D341Med (cell line): ENCODE measurements at places on chromosomes 7 and 10.
A peak's percentile ranks its signal among the peaks of the same experiment; 100 is the strongest.

- no peak for DNase-seq
Measured at GRCh38 chr10:92787557-92788152, 60.7 kb upstream of the EXOC6 start.

DNA sequence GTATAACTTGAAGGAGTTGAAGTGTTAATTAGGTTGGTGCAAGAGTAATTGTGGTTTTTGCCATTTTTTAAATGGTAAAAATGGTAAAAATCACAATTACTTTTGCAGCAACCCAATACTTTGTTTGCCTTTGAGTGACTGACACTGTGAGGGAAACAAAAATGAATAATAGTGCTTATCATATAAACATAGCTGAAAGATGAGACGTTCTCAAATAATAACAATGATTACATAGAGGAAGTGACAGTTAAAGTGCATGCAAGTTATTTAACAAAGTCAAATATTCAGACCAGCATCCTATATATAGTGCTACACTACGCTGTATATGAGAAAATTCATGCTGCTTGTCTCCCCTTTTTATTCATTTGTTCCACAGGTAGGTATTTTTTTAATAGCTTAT lies 4.7 kb upstream of the HBP1 start:
- DNase-seq = no peak

GRCh38 chr10:124802313-124802675 lies 675 bp downstream of the ABRAXAS2 start:
- DNase-seq = no peak

GRCh38 chr7:143878884-143879283 lies 23.1 kb downstream of the TCAF1 start:
- DNase-seq = peak; percentile 83

GRCh38 chr7:79453558-79454360 lies at the start of gene MAGI2:
Gene MAGI2, minus strand, starts transcription at chr7:79453667. Its CDS starts 347 bp downstream, at chr7:79453320.
- peak; percentile 86 for DNase-seq

DNA sequence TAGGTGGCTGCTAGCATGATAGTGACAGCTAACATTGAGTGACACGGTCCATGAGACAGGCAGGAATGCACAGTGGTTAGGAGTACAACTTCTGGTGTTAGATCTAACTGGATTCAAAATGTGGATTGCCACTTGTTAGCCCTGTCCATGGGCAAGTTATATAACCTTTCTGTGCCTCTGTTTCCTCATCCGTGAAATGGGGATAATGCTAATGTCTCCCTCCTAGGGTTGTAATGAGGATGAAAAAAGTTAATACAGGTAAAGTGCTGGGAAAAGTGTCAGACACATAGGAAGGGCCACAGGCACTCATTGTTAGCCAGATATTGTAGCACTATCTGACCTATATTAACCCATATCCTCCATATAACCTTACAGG lies 41.8 kb downstream of the TACR2 start:
- no peak for DNase-seq

- no peak for DNase-seq
Measured at GRCh38 chr10:14560274-14560673, 214.4 kb downstream of the FAM107B start.

DNA sequence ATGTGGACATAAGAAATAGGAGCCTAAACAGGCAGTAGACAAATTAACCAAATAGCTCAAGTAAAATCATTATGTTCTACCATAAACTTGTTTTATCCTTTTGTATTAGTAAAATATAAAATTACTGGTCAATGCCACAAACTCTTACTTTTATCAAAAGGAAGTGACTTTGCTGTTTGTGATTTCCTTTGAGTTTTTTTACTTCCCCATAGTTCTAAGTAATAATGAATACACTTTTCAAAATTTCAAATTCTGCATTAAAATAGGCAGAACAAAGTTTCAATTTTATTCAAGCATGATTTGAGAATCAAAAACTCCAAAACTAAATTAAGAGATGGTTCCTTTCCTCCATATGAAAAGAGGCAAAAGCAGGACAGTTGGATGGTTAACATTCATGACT lies 139.7 kb upstream of the ABCB5 start:
- no peak for DNase-seq

GRCh38 chr7:44235582-44236332 lies 35.0 kb downstream of the YKT6 start:
- DNase-seq = no peak

DNA sequence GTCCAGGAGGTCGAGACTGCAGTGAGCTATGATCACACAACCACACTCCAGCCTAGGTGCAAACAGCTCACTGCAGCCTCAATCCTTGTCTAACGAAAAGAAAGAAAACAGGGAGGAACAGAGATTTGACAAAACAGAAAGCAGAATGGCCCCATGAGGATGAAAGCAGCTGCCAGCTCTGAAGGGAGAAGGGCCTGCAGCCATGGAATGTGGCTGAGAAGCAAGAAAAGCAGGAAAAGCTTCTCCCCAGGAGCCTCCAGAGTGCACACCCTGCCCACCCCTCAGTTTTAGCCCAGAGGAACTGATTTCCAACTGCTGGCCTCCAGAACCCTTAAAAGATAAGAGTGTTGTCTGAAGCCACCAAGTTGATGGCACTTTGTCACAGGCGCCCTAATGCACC lies 13.0 kb downstream of the ESYT2 start:
- no peak for DNase-seq

DNA sequence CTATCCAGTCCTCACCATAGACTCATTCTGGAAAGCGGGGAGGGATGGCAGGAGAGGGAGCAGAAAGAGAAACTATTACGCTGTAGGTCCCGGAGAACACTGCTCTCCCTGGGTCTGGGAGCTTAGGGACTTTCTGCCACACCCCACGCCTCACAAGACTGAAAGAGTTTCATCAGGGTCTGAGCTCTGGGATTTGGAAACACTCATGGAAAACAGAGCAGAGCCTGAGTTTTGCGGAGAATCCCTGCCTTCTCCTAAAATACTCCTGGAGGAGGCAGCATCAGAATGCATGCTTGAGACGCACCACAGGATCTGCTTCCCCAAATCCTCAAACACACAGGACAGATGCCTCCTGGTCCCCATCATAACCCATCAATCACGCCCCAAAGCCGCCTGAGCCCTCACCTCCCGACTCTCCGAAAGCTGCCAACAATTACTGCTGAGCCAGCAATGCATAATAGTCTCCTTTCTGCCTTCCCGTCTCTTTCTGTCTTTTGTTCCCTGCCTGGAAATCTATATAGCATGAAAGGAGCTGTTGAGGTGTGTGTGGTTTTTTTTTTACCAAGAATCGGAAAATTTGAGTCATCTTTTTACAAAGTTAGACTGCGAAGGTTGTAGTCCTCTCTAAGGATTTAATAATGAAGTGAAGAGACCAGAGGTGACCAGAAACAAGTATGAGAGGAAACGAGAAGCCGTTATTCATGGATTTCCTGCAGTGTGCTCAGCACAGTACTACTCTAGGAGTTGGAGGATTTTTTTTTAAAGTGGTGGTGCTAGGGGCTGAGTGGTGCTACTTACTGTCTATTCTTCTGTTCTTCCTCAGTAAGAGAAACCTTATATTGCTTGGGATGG lies 37.7 kb downstream of the ASB13 start:
- DNase-seq = no peak

DNA sequence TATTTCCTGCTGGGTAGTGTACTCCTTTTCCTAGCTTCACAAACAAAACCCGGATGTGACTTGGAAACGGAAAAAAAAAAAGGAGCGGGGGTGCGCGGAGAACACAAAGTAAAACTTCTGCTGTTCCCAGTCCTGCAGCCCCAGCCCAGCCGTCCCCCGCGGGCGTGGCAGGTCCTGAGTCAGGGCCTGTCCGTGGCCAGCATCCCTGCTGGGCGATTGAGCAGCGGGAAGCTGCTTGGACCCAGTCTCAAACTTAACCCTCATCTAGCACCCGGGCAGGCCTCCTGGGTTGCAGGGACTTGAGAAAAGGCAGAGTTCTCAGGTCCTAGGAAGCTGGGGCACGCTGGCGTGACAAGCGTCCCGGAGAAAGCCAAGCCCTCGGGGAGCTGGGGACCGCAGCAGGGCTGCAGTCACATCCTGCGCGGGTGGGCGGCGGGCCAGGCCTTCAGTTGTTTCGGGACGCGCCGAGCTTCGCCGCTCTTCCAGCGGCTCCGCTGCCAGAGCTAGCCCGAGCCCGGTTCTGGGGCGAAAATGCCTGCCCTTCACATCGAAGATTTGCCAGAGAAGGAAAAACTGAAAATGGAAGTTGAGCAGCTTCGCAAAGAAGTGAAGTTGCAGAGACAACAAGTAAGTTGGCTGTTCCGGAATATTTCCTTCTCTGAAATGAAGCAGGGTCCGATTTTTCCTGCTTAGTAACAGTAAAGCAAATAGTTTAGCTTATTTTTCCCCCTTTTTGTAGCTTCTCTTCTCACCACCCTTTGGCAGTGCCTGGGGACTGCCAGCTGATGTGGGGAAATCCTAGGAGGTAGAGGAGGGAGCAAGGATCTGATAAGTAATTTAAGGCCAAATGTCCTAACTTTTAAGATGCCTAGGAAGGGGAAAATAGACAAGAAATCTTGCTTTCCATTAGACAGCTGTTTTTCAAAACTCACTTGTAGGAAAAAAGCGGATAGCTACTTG lies at the start of gene GNG11:
GNG11 (plus strand) TSS at position 129 of the 960 bp plus-strand sequence; CDS start at position 532, 403 bp downstream.
- peak; percentile 18 for DNase-seq

- no peak for DNase-seq
Measured at GRCh38 chr7:139682136-139683013, 95.4 kb downstream of the HIPK2 start.

GRCh38 chr7:103593691-103594090 lies 147.7 kb upstream of the SLC26A5 start:
- DNase-seq = no peak

DNA sequence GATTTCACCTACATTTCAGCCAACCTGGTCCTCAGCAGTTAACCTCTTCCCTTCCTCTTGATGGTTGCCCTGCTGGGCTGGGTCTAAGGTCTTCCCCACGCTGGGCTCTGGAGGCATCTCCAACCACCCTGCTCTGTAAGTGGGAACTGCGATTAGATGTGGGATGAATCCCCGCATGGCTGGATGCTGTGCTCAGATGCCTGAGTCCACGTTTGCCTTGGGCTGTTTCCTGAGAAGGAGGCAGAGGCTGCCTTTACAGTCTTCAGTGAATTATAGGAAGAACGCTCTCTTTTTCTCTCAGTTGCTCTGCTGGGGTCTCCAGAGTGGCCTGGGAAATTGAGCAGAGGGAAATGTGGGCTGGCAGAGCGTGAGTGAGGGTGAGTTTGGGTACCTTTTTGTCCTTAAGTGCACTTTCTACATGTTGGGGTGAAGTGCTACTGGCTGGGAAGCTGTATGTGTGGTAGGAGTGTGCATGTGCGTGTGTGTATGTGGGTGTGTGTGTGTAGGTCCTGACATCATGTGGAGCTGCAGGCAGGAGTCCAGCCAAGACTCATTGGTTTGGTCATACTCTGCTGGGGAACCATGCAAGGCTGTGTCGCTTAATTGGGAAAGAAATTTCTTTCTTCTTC lies 1.5 kb downstream of the GIMAP8 start:
- no peak for DNase-seq

- no peak for DNase-seq
Measured at GRCh38 chr10:3902809-3903410, 117.9 kb upstream of the KLF6 start.

- no peak for DNase-seq
Measured at GRCh38 chr7:65285906-65286864, 87.5 kb upstream of the ZNF92 start.

- DNase-seq = peak; percentile 34
Measured at GRCh38 chr7:90401989-90402388, 1.3 kb upstream of the CLDN12 start.

DNA sequence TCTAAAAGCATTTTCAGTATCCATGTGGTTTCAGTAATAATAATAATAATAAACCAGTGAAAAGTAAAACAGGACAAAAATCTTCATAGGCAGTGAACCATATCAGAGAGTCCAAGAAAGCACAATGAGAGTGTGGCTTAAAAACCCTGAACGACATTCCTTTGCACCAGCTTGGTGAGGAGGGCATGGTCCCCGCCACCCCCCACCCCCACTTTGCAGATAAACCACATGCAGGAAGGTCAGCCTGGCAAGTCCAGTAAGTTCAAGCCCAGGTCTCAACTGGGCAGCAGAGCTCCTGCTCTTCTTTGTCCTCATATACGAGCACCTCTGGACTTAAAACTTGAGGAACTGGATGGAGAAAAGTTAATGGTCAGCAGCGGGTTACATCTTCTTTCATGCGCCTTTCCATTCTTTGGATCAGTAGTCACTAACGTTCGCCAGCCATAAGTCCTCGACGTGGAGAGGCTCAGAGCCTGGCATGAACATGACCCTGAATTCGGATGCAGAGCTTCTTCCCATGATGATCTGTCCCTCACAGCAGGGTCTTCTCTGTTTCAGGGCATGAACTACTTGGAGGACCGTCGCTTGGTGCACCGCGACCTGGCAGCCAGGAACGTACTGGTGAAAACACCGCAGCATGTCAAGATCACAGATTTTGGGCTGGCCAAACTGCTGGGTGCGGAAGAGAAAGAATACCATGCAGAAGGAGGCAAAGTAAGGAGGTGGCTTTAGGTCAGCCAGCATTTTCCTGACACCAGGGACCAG lies 172.5 kb downstream of the EGFR start:
- no peak for DNase-seq

GRCh38 chr7:101381549-101382111 lies 19.0 kb downstream of the COL26A1 start:
- no peak for DNase-seq

- no peak for DNase-seq
Measured at GRCh38 chr7:74202841-74203556, 6.8 kb upstream of the LAT2 start.

GRCh38 chr10:122476333-122476695 lies 15.0 kb downstream of the HTRA1 start:
- DNase-seq = no peak

DNA sequence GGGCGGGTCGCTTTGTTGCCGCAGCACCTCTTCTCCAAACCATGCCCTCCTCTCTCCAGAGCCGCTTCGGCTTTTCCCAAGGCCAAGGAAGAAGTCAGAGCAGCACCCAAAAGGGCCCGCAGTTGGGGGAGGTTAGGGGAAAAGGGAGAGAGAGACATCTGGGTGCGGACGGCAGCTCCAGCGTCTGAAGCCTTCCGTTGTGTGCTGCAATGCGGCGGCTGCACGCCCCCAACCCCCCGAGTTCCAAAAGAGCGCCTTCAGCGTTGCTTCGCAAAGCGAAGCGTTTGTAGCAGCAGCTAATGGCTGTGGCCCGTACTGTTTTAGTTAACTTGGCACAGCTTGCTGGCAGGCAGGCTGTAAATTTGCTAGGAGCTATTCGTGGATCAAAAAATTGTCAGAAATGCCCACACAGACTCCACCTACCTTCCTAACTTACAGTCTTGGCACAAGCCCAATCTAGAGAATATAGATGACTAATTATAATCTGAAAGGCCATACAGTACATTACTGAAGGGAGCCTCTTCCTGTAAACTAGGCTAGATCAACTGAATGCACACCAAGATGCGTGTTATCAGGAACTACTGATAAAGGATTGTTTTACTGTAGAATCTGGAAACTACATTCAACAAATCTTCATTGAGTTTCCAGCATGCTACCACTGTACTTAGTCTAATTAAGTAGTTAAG lies 1.1 kb upstream of the KBTBD2 start:
- DNase-seq = peak; percentile 57

DNA sequence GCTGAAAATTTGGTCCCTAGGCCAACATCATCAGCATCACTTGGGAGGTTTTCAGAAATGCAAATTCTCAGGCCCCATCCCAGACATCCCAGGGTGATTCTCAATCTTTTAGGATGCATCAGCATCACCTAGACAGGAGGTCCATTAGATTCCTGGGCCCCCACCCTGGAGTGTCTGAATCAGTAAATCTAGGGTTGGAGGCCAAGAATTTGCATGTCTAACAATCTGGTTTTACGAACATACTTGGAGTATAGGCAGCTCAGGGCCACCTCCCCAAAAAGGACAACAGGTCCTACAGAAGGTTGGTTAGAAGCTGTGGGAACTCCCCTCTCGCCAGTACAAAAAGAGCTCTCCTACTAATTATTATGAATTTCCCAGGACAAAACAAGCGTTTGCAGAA lies 15.5 kb downstream of the ZC3HAV1 start:
- DNase-seq = no peak

GRCh38 chr7:124364283-124364682 lies 331.4 kb upstream of the TMEM229A start:
- no peak for DNase-seq
